ENCODE measurements at places on chromosomes 1 and 21. TPM values are rescaled to one million over a fixed set of nuclear protein-coding genes. Genes with fewer than 3 reads are reported as not detected.
A peak's percentile ranks its signal among the peaks of the same experiment; 100 is the strongest.

CLCA4 gene
- total RNA-seq: not detected

UQCRH gene
- total RNA-seq: 370 TPM

VWA1 gene
- total RNA-seq: 2.6 TPM

ANGPTL1 gene
- total RNA-seq: 4.1 TPM

NAV1 gene
- total RNA-seq: 19.8 TPM

GSTM1 gene
- not detected for total RNA-seq

AMY2A gene
- not detected for total RNA-seq

- no peak overlapping the region for H3K27ac ChIP-seq
- H3K4me1 ChIP-seq: no peaks in the 10 kb centered on the region
- no peak for DNase-seq
Observed at GRCh38 chr1:216793303-216793702, 70.1 kb upstream of the ESRRG start.

- DNase-seq: no peak
- H3K36me3 ChIP-seq: no peaks in the 10 kb centered on the region
- H3K4me1 ChIP-seq: peaks cover 7% of the 10 kb centered on the region
- no peak overlapping the region for H3K27ac ChIP-seq
Observed at GRCh38 chr1:54486907-54487306, 61.1 kb upstream of the ACOT11 start.

DNA sequence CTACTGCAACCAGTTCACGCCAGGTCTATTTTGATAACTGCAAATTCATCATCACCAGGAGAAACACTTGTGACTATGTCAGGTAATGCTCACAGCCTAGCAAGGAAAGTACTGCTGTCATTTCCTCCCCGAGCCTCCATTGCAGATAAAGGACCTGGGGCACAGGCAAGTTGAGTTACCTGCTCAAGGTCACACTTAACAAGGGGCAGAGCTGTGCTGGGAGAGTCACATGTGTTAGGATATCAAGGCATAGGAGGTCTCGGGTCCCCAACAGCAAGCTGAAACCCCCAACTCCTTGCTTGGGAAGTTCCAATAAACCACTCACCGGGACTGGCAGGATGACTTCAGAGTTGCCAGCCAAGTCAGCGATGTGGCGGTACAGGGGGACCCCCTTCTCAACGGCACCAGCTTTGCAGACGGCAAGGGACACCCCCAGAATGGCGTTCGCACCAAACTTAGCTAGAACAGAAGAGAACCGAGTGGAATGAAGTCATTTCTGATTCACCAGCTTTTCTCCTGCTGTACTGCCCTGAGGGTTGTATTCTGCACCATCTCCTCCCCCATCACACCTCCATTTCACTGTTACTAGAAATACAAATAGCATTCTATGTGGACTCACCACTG, 11.6 kb downstream of the ENO1 start:
- H3K4me1 ChIP-seq: peaks cover 7% of the 10 kb centered on the region
- DNase-seq: no peak
- H3K4me3 ChIP-seq: no peak overlapping the region
- H3K27ac ChIP-seq: no peak overlapping the region

- no peaks in the 10 kb centered on the region for H3K27me3 ChIP-seq
- H3K4me1 ChIP-seq: no peaks in the 10 kb centered on the region
- peak; percentile 38 for DNase-seq
- H3K4me3 ChIP-seq: no peak overlapping the region
Observed at GRCh38 chr1:39973503-39974135, 18.7 kb downstream of the MFSD2A start.

DNA sequence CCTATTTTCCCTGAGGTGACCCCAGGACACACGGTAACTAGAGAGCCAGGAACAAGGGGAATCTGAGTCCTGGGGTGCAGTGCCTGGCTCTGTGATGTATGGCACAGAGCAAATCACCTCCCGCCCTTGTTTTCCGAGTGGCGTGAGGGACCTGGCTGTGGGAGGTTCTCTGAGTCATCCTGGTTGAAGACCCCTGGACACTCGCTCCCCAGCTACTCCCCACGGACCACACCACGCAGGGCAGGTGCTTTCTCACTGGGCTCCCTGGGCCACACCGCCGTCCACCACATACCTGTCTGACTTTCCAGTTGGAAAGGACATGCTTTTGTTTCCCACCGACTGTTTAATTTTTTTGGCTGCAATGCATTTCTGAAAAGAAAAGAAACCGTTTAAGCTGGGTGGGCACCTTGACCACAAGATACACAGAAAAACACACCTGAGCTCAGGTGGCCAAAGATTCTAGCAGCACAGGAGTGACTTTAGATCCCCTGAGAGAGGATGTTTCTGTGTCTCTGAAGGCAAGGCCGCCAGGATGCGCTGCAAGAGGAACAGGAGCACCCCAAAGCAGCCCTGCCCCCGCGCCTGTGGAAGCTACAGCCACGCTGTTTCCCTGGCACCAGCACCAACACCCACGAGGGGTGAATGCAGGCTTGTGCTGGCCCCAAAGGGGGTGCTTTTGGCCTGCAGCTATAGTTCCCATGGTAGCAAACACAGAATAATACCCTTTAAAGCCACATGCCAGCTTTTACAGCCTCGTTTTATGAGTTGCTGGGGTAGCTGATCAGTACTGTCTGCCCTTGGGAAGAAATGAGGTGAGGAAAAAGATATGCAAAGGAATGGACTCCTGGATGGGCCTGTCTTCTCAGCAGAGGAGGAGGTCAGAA, 8.1 kb upstream of the SRM start:
- H3K27me3 ChIP-seq: no peaks in the 10 kb centered on the region
- H3K4me1 ChIP-seq: no peaks in the 10 kb centered on the region
- peaks cover 31% of the 10 kb centered on the region for H3K36me3 ChIP-seq
- no peak overlapping the region for H3K27ac ChIP-seq

DNA sequence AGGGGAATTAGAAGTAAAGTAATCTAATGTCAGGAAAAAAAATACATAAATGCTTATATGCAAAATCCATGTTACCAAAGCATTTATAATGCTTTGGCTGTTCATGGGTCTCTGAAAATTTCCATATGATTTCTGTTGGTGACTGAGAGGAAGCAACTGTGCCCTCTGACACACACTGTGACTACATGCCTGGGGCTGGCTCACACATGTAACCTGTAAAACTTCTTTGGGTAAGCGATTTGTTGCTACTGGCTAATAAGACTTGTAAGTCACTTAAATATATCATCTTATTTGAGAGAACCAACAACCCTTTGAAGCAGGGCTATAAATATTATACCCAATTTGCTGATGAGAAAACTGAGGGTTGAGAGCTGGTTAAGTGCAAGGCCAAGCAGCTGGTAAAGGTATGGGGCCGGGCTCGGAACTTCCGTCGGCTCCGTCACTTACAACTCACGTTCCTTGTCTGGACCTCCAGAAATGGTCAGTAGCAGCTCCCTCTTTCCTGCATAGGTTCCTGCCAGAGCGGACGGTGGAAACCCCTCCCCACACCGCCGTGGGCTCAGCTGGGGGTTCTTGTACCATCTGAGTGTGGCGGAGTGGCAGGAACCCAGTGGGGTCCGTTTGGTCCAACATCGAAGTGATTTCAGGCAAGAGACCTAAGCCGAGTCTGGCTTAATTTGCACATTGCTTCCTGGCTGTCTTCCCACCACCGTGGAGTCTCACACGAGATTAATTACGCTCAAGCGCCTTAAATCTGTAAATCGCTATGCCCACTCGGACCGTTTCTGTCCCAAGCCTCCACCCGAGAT, 714 bp downstream of the DFFA start:
- peaks cover 2% of the 10 kb centered on the region for H3K36me3 ChIP-seq
- peaks cover 4% of the 10 kb centered on the region for H3K4me1 ChIP-seq
- no peaks in the 10 kb centered on the region for H3K27me3 ChIP-seq
- peak overlapping the region; percentile 71 for H3K4me3 ChIP-seq

GRCh38 chr1:30920827-30921226, 12.3 kb upstream of the SDC3 start:
- no peak overlapping the region for H3K4me3 ChIP-seq
- H3K27ac ChIP-seq: no peak overlapping the region
- peaks cover 2% of the 10 kb centered on the region for H3K4me1 ChIP-seq
- no peaks in the 10 kb centered on the region for H3K27me3 ChIP-seq
- no peak for DNase-seq

GRCh38 chr1:11693024-11693590, 1.6 kb downstream of the DRAXIN start:
- peak; percentile 73 for DNase-seq
- no peak overlapping the region for H3K27ac ChIP-seq
- peaks cover 8% of the 10 kb centered on the region for H3K4me1 ChIP-seq
- H3K27me3 ChIP-seq: peaks cover 40% of the 10 kb centered on the region

- DNase-seq: no peak
- H3K36me3 ChIP-seq: no peaks in the 10 kb centered on the region
- no peak overlapping the region for H3K4me3 ChIP-seq
- no peaks in the 10 kb centered on the region for H3K27me3 ChIP-seq
Observed at GRCh38 chr1:228919914-228920313, 184.6 kb downstream of the RHOU start.

- H3K4me3 ChIP-seq: no peak overlapping the region
- H3K27me3 ChIP-seq: no peaks in the 10 kb centered on the region
- H3K4me1 ChIP-seq: peaks cover 30% of the 10 kb centered on the region
Observed at GRCh38 chr1:209835782-209836298, 8.1 kb downstream of the UTP25 start.

DNA sequence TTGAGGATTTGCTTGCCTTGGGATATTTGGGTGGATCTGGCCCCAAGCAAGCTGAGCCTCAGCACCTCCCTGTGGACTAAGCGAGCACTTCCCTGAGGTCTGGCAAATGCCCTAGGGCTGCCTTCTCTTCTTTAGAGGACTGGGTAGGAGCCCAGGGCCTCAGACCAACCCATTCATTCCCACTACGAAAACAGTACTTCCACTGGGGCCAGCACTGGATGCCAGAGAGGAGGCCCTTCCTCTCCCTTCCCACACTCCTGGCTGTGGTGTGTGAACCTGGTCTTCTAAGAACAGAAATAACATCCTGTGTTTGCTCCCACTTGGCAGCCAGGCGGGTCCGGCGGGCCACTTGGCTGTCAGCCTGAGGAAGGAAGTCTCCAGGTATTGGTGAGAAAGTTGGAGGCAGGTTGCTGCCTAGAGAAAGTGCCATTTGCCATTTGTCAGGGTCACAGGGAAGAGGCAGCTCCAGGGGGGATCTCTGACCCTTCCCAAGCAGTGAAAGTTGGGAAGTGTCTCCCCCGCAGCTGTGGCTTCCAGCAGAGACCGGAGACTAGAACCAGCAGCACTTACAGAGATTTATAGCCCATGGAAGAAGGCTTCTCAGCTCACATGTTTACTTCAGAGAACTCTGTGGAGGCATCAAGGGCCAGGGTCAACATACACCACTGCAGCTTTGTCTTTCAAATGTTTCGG, 323.5 kb downstream of the SIPA1L2 start:
- H3K4me3 ChIP-seq: no peak overlapping the region
- no peak overlapping the region for H3K27ac ChIP-seq
- H3K27me3 ChIP-seq: no peaks in the 10 kb centered on the region
- H3K4me1 ChIP-seq: no peaks in the 10 kb centered on the region
- no peaks in the 10 kb centered on the region for H3K36me3 ChIP-seq
- DNase-seq: no peak

- H3K27ac ChIP-seq: no peak overlapping the region
- no peaks in the 10 kb centered on the region for H3K36me3 ChIP-seq
- H3K4me3 ChIP-seq: no peak overlapping the region
- H3K27me3 ChIP-seq: peaks cover 11% of the 10 kb centered on the region
- DNase-seq: no peak
- no peaks in the 10 kb centered on the region for H3K4me1 ChIP-seq
Observed at GRCh38 chr1:236144446-236145150, 2.3 kb downstream of the GPR137B start.

DNA sequence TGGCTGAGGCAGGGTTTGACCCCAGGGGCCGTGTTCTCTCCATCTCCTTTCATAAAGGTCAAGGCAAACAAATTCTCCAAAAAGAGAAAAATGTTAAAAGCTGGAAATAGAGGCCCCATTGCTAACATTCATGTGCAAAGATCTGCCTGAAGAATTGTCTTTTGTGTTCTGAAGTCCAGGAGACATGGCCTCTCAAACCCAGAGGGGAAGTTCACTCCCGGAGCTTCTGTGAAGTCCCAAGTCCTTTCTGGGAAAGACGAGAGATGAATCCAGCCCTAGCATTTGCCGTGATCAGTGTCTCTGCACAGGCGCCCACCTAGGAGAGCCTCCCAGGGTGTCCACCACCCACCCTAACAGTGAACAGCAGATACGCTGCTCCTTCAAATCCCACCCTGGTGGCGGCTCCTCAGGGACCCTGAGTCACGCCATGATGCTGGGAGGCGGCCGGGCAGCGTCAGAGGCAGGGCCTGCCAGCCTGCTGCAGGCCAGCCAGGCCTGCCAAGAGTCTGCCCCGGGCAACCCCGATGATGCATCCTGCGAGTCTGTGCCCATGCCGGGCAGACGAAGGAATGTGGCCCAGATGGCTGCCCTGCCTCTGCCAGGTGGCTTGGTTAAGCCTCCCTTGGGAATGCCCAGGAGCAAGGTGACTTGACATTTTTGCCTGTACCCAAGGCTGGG, 5.2 kb upstream of the C2CD2 start:
- H3K4me1 ChIP-seq: peaks cover 17% of the 10 kb centered on the region
- no peaks in the 10 kb centered on the region for H3K36me3 ChIP-seq
- H3K4me3 ChIP-seq: no peak overlapping the region
- no peak for DNase-seq
- no peaks in the 10 kb centered on the region for H3K27me3 ChIP-seq

DNA sequence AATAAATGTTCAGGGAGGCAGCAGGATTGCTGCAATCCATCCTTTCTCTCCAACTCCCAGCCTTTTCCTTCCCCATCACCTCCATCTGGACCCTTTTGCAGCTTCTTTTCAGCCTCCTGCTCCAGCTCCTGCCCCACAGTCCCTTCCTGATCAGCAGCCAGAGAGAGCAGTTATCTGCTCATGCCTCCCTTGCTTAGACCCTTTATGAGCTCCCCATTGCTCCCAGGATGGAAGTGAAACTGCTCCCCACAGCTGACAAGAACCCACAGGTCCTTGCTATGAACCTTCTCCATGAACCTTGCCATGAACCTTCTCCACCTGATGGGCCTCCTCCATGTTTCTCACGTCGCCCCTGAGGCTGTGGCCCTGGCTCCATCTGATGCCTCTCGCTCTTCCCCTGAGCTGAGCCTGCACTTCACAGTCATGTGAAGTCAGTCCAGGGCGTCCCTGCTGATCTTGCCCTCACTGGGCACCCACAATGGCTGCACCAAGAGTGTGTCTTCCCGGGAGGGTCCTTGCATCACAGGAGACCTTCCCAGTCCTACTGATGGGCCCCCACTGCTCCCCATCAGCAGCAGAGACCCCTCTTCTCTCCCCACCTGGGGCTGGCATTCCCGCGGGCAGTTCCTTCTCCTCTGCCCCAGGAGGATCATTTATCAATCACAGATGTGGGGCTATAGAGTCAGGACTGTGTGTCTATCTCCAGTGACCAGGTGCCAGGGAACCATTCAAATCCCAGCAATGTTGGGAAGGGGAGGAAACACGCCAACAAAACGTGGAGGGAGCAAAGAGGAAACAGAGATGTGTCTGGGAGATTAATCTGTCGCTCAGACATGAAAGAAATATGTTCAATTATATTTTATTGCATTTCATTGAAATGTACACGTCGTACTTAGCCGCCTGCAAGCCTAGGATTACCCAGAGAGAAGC, 73.1 kb downstream of the MATN1 start:
- no peaks in the 10 kb centered on the region for H3K4me1 ChIP-seq
- H3K27ac ChIP-seq: no peak overlapping the region
- H3K27me3 ChIP-seq: no peaks in the 10 kb centered on the region
- no peaks in the 10 kb centered on the region for H3K36me3 ChIP-seq
- no peak for DNase-seq
- H3K4me3 ChIP-seq: no peak overlapping the region

GRCh38 chr1:9701665-9702064, 50.1 kb downstream of the PIK3CD start:
- DNase-seq: peak; percentile 27
- no peak overlapping the region for H3K27ac ChIP-seq
- peaks cover 7% of the 10 kb centered on the region for H3K4me1 ChIP-seq
- H3K36me3 ChIP-seq: no peaks in the 10 kb centered on the region

- H3K27me3 ChIP-seq: no peaks in the 10 kb centered on the region
- H3K4me3 ChIP-seq: no peak overlapping the region
- H3K27ac ChIP-seq: no peak overlapping the region
- no peaks in the 10 kb centered on the region for H3K4me1 ChIP-seq
Observed at GRCh38 chr1:116878804-116879477, 30.8 kb upstream of the PTGFRN start.
